ENCODE measurements at places on chromosomes 7 and 10. TPM values are rescaled to one million over a fixed set of nuclear protein-coding genes. Genes with fewer than 3 reads are reported as not detected.
A peak's percentile ranks its signal among the peaks of the same experiment; 100 is the strongest.

DNA sequence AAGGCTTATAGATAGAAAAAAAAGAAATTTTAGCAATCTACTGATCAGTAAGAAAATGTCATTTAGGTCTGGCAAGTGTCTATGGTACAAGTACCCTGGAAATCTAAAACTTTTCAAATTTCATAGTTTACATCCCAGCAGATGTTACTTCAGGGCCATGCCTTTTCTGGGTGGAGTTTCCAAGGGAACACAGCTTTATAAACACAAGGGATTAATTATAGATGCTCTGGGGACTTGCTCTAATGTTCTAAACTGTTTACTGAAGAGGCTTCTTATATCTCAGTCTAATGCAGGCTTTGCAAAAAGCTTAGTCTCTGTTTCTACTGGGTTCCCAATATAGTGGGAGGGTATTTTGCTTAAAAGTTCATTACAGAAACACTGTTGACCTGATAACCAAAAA is 3.1 kb downstream of the CD36 start:
- H3K27ac ChIP-seq, result peak overlapping the region; percentile 49
- no peaks in the 10 kb centered on the region for H3K27me3 ChIP-seq
- no peak overlapping the region for H3K4me3 ChIP-seq
- peaks cover 13% of the 10 kb centered on the region for H3K4me1 ChIP-seq
- no peak for DNase-seq

The SH2D4B gene
- not detected for total RNA-seq

GRCh38 chr7:8365499-8366110 is 67.8 kb upstream of the NXPH1 start:
- H3K4me3 ChIP-seq, result no peak overlapping the region
- no peak for DNase-seq
- no peak overlapping the region for H3K27ac ChIP-seq
- H3K27me3 ChIP-seq, result no peaks in the 10 kb centered on the region
- no peaks in the 10 kb centered on the region for H3K36me3 ChIP-seq

DNA sequence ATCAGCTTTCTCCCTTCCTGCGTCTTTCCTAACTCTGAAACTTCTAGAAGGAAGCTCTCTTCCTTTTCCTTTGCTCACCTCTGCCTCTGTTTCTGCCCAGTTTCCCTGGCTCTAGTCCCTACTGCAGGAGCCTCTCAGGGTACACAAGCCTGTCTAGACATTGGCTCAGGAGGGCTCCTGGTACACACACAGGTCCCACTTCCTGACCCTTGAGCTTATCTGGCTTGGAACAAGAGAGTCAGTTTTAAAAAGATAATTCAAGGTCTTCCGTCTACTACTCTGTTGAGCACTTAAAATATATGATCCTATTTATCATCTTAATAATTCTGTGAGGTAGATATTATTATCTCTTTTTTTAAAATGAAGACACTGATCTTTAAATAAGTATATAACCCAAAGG is 140.7 kb downstream of the RTKN2 start:
- H3K36me3 ChIP-seq, result no peaks in the 10 kb centered on the region
- H3K27ac ChIP-seq, result no peak overlapping the region
- H3K4me3 ChIP-seq, result no peak overlapping the region
- no peak for DNase-seq
- H3K27me3 ChIP-seq, result no peaks in the 10 kb centered on the region

GRCh38 chr10:15344876-15345285 is 26.2 kb downstream of the FAM171A1 start:
- no peak overlapping the region for H3K27ac ChIP-seq
- H3K4me3 ChIP-seq, result no peak overlapping the region
- no peaks in the 10 kb centered on the region for H3K27me3 ChIP-seq
- DNase-seq, result peak; percentile 80
- H3K4me1 ChIP-seq, result peaks cover 2% of the 10 kb centered on the region

DNA sequence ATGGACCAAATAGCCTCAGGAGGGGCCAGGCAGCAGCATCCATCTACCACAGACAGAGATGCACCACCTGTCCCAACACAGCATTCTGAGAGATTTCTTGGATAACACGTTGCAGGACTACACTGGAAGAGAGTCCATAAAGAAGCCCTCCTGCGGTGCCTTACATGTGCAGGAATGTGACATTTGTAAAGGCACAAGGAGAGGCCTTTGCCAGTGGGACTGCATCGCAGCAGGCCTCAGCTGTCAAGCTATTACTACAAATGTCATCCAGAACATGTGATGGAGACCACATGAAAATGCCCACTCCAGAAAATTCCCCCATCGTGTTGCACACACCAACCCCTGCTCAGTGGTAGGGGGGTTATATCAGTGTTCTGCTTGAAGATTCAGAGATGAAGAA is 77.4 kb downstream of the ATXN7L1 start:
- H3K36me3 ChIP-seq, result no peaks in the 10 kb centered on the region
- no peak overlapping the region for H3K27ac ChIP-seq
- no peak for DNase-seq
- H3K4me3 ChIP-seq, result no peak overlapping the region

The OPN1SW gene
- not detected for total RNA-seq

Data from fibroblast of lung (primary cell).